ENCODE measurements at places on chromosomes 12 and 14.
A peak's percentile ranks its signal among the peaks of the same experiment; 100 is the strongest.

GRCh38 chr12:64729909-64730587 lies 29.2 kb downstream of the GNS start:
- peak; percentile 4 for DNase-seq

DNA sequence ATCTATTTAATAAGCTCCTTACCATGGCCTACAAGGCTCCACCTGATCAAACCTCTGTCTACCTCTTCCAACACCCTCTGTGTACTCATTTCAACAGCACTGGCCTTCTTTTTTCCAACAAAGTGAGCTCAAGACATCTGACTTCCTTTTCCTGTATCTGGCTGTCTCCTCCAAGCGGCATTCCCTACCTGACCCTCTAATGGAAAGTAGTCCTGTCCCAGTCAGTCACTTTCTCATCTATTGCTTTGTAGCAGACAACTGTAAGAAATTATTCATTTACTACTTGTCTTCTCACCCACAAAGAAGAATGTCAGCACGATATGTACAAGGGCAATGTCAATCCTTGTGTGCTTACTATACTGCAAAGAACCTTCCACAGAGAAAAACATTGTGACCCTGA lies 149.6 kb downstream of the MED13L start:
- DNase-seq = no peak

- DNase-seq = no peak
Measured at GRCh38 chr14:20421267-20421666, 8.0 kb upstream of the TEP1 start.

DNA sequence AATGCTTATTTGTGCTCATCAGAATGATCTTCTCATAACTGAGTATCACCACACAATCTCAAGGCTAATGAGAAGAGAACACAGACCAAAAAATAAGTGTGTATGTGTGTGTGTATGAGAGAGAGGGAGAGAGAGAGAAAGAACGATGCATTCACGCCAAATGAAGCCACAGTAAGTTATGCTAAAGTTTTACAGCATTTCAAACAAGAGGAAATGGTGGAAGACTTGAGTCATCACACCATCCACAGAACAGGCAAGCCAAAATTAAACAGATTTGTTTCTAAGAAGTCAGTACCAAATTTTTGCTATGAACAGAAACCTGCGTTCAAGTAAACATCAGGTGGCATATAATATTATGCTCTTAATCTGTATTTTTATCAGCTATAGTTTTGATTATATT lies 141.2 kb downstream of the MED13L start:
- no peak for DNase-seq

DNA sequence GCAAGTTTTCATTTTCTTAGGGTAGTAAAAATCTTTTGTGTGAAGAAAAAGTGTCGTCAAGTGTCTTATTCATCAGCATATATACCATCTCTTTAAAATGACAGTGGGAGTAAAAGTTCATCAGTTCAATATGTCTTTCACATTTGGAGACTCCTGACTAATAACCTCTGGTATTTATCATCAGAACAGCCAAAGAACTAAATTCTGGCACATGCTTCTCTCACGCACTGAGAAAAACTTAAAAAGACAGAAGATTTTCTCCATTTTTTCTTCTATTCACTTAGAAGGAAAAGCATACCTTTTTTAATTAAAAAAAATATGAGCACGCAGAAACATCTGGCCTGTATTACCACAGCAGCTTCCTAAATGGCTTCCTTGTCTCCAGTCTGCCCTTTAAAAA lies 265.7 kb downstream of the AKAP6 start:
- DNase-seq = no peak

GRCh38 chr12:132196038-132196872 lies 52.0 kb downstream of the NOC4L start:
- DNase-seq = peak; percentile 36

DNA sequence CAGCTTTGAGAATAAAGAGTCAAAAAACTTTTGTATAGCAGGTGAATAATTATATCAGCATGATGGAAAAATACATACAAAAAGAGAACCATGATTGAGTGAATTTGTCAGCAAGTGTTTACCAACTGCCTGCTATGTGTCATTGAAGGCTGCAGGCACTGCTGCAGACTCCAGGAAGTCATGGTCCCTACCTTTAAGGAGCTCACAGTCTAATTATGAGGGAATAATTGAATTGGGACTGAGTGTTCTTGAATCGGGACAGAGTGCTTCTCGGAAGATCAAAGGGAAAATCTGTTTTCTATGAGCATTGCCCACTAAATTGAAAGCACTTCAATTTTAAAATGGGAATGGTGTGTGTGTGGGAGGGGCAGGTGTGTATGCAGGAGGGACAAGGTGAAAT lies 9.5 kb downstream of the OR10AD1 start:
- DNase-seq = no peak

DNA sequence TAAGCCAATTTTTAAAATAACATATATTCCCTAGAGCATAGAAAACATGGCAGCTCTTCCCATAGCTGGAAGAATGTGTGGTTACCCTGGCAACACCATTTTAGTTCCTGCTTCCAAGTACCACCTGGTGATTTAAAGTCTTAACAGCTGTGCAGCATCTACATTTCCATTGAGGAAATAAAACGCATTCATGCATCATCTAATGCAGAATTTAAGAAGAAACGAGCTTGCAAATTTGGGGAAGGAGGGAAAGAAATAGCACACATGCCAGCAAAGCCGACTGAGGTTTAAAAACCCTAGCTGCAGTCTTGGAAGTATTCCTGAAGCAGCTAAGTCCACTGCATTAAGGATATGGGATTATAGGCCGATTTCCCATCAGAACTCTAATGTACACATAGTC lies 22.8 kb upstream of the SLC38A2 start:
- no peak for DNase-seq

- no peak for DNase-seq
Measured at GRCh38 chr14:103008126-103008525, 49.2 kb downstream of the CDC42BPB start.

GRCh38 chr12:71567537-71567936 lies 96.1 kb downstream of the ZFC3H1 start:
- DNase-seq = no peak

GRCh38 chr14:93976477-93977057 lies at the start of gene ASB2:
Gene ASB2, minus strand, starts transcription at chr14:93976570. Its CDS starts 12,031 bp downstream, at chr14:93964539.
- no peak for DNase-seq

GRCh38 chr12:45406988-45407850 lies 191.3 kb downstream of the ANO6 start:
- DNase-seq = peak; percentile 34

DNA sequence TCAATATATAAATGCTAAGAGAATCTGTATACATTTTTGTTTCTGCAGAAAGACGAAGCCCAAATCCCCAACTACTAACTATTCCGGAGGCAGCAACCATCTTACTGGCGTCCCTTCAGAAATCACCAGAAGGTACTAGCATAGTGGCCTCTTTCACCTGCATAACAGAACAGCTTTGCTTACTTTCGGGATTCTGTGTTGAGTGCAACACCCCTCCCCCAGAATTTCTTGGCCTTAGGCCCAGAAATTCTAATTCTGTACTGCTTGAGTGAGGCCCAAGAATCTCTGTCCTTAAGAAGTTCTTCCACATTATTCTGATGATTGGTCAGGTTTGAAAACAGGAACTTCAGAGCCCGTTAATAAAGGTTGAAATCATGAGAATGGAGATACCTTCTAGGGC lies 2.9 kb downstream of the SPX start:
- DNase-seq = no peak

- DNase-seq = no peak
Measured at GRCh38 chr12:24933694-24934407, 15.1 kb downstream of the BCAT1 start.

GRCh38 chr14:49516286-49516685 lies 69.9 kb downstream of the RPS29 start:
- no peak for DNase-seq

DNA sequence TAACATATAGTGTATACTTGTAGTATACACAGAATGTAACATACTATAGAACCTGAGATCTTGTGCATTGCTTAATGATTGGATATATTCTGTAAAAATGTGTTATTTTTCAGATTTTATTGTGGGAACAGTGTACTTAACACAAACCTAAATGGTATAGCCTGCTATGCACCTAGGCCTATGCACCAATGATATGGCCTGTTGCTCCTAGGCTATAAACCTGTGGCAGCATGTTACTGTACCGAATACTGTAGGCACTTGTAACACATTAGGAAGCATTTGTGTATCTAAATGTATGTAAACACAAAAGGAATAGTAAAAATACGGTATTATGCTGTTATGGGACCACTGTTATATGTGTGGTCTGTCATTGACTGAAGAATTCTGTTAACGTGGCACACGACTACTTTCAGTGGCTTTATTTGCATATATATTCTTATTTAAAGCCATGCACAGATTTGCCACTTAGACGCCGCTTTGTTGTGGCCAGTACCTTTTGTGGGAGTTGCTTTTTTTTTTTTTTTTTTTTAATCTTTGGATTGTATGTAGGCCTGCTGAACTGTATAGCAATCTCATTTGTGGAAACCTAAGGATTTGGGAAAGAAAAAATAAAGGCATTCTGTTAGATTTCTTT lies 7.4 kb downstream of the PAPOLA start:
- no peak for DNase-seq

DNA sequence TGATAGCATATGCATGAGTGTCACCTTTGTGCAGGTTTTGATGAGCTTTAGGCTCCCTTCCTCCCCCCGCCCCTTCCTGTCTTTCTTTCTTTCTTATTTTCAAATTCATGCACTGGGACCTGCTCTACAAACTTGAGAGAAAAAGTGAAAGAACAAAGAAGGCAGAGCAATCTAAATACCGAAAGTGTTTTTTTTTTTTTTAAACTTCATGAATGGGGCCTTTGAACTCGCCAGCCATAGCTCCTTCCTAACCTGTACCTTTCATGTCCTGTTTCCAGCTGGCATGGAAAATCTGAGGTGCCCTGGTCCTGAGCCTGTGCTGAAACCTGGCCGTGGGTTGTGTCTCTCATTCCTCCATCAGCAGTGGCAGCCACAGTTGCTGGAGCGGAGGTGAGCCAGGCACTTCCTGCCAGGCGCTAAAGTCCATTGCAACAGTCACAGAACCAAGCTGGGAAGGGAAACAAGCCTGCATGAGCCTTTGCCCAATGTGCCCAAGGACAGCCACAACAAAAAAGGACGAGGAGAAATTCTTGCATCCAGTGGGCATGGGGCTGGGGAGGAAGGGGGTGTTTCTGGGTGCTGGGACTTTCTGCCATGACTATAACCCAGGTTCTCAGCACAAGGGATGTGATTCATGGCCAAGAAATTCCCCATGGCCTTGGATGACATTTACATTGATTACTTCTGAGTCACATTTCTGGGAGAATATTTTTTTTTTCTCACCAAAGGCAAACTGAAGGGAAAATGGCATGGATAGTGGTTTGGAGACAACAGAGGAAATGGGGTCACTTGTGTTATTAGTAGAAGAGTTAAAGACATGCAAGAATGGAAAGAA lies 102.7 kb downstream of the TMEM30B start:
- DNase-seq = no peak

GRCh38 chr12:41032386-41032785 lies 155.7 kb upstream of the PDZRN4 start:
- no peak for DNase-seq

- peak; percentile 27 for DNase-seq
Measured at GRCh38 chr14:22319526-22320361, 269.3 kb downstream of the DAD1 start.

GRCh38 chr14:98456231-98456630 lies 815.8 kb downstream of the BCL11B start:
- no peak for DNase-seq

- no peak for DNase-seq
Measured at GRCh38 chr12:10241290-10241689, 28.6 kb downstream of the GABARAPL1 start.

DNA sequence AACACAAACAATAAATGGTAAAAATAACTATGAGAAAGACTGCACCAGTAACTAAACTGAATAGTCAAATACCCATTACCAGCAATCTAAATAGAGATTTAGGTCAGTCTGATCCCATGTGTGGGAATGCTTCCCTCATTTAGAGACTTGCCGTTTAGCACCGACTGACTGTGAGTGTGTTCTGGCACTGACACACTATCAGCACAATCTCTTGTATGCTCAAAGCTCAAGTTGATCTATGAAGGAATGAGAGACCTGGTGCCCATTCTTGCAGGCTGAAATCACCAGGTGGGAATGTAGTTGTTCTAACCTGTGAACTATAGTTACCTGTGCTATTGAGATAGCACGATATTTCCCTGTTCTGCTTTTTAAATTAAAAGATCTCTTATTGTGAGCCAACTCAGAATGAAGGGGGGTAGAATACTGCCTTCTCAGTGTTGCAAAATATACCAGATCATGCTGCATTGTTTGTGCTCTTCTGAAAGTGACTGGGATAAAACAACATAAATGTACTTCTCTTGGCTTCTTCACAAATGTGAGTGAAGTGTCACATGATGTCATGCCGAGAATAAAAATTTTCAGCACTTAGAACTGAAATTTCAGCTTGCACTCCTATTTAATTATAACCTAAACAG lies 99.6 kb downstream of the LIN7A start:
- DNase-seq = no peak

DNA sequence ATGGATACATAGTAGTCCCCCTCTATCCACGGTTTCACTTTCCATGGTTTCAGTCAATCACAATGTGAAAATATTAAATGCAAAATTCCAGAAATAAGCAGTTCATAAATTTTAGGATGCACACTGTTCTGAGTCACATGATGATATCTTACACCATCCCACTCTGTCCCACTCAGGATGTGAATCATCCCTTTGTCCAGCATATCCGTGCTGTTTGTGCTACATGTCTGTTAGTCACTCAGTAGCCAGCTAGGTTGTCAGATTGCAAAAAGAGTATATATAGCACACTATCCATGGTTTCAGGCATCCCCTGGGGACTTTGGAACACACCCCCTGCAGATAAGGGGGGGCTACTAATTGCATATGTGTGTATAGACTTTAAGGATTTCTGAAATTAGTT lies 8.1 kb upstream of the NAA30 start:
- no peak for DNase-seq

DNA sequence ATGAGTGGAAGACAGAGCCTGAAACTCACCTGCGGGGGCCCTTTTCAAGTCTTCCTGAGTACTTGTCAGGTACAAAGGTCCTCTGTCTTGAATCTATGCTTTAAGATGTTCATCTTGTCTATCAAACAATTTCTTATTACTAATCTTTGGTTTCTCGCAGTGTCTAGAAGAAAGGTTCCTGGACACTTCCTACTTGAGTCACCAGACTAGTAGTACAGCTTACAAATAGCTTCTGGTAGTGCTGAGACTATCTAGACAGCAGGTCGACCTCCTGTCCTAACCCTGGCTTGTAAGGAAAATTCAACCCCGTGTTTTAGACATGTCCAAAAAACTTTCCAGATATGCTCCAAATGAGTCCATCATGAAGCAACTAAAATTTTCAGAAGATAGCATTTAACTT lies 11.2 kb upstream of the ARID2 start:
- no peak for DNase-seq

- DNase-seq = no peak
Measured at GRCh38 chr12:83145325-83145840, 458.7 kb downstream of the TMTC2 start.

GRCh38 chr12:109873653-109874052 lies 6.7 kb downstream of the GLTP start:
- no peak for DNase-seq

DNA sequence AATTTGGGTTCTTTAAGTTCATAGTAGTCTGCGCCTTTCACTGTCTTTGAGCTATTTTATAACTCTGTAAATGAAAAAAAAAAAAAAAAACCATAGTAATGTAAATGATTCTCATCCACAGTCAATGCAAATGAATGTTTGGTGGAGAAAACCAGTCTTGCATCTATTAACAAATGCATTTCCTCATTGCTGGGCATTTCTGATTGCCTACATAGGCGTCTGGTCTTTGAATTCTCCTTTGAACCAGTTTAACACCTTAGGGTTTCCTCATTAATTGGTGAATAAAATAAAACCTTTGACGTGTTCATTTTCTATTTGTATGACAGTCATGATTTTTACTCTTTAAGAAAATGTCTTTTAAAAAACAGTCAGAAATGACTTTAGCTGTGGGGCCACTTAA lies 114.8 kb downstream of the C12orf75 start:
- no peak for DNase-seq

Data from NCI-H774 (cell line).